ENCODE measurements at places on chromosomes 16 and 17.

DNA sequence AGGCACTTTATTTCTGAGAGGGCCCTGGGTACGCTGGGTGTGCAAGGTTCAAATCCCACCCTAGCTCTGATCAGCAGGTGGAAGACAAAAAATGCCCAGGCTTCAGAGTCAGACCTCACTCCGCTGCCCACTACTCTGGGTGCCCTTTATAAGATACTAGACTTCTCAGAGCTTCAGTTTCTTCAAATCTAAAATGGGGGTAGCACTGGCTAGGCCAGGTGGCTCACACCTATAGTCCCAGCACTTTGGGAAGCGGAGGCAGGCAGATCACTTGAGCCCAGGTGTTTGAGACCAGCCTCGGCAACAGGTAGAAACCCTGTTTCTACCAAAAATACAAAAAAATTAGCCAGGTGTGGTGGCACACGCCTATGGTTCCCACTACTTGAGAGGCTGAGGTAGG, 1.7 kb downstream of the USB1 start:
- no peak for DNase-seq

GRCh38 chr16:48158296-48158695, 2.5 kb upstream of the ABCC12 start:
- no peak for DNase-seq

- no peak for DNase-seq
Measured at GRCh38 chr16:21276090-21276489, 2.0 kb downstream of the CRYM start.

DNA sequence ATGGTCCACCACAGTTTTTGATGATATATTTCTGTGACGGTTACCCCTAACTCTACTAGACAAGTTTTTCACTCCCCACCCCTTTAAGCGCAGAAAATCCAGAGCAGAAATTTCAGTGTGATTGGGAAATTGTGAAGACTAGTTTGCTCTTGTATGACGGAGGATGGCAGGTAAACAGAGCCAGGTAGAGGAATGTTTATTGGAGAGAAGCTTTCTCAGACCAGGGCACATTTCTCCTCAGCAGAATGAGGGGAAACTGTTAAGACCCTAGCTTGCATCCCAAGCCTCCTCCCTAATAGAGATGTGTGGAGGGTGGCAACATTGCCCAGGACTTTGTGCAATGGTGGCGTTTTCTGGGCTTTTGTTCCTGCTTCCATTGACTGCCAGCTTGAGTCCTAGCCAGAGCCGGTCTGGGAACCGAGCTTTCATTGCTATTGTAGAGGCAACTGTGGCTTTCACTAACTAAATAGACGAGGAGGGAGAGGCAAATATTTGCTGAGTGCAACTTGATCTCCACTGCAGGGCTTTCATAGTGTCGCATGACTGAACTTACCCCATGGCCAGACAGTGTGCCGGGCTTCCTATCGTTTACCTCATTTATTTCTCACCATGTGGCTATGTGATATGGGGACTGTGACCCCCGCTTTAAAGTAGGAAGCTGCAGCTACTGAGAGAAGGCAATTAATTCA, 159.6 kb upstream of the MPHOSPH6 start:
- DNase-seq: no peak

DNA sequence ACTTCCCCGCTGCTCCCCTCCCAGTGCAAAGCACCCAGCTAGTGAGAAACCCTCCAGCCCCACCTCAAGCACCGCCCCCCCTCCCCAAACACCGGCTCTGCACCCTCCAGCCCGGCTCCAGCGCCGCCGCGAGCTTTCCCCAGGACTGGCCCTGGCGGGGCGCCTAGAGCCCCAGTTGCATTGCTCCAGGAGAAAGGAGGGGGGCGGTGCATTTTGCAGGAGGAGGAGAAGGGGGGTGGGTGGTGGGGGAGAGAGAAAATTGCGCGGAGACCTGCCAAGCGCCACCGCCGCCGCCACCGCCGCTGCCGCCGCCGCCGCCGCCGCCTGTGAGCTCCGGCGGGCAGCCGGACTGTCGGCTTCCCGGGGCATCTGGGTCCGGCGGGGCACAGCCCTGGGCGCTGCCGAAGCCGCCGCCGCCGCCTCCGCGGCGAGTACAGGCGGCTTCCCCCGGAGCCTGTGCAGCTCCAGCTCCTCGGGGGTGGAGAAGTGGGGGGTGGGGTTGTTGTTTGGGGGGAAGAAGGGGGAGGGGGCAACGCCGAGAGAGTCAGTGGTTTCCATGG, 333 bp upstream of the NOG start:
- DNase-seq: peak; percentile 53

GRCh38 chr17:76038050-76038449, 10.9 kb upstream of the EVPL start:
- no peak for DNase-seq

GRCh38 chr17:76527430-76528111, 9.9 kb downstream of the CYGB start:
- no peak for DNase-seq

DNA sequence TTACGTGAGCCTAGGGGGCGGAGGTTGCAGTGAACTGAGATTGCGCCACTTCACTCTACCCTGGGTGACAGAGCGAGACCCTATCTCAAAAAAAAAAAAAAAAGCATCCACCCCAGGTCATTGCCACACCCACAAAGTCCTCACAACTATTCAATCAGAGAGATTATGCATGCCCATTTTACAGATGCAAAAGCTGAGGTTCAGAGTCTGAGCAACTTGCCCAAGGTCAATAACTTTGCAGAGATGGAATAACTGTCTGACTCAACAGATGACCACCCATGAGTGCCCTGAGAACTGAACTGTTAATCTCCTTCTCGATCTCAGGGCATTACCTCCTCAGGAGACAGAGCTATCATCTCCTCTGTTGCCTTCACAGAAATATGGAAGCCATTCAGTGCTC, 5.5 kb upstream of the TMEM114 start:
- DNase-seq: no peak

GRCh38 chr17:4658478-4659305, 17.2 kb upstream of the ALOX15 start:
- DNase-seq: no peak

DNA sequence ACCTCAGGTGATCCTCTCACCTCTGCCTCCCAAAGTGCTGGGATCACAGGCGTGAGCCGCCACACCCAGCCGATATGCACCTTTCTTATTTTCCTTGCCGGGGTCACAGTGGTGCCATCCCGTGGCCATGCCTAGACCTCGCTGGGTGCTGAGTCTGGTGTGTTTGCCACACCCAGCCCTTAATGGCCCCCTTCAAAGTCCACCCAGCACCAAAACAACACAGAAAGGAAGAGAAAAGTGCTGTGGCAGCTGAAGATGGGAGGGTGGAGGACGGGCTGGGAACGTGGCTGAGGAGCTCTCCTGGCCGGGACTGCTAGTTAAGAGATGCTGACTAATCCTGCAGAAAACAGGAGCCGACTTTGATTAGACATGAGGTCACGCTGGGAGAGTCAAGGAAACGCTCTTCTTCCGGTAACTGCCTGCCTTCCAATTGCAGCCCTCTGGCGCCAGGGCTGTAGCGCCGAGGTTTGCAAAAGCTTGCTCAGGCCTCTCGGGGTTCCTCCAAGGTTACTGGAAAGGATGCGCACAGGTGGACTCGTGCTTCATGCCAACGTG, 10.9 kb downstream of the SLC43A2 start:
- no peak for DNase-seq

- DNase-seq: no peak
Measured at GRCh38 chr17:4186357-4186881, 43.4 kb downstream of the CYB5D2 start.

DNA sequence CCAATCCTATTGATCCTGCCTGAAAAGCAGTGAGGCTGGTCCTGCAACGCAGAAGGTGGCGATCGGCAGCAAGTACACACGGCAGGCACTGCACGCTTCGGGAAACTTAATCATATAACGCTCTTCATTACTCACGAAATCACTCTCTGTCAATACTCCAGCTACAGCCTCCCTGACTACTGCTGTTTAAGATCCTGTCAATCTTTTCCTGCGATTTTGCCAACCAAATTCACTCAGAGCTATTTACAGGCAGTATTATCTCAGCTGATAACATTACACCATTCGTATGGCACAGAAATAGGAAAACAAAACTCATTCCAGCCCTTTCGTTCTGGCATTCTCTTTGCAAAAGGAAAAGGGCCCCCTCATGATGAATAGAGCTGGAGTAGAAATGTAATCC, 262.4 kb upstream of the CDH8 start:
- no peak for DNase-seq

GRCh38 chr16:15961060-15961511, 11.7 kb downstream of the ABCC1 start:
- DNase-seq: no peak

DNA sequence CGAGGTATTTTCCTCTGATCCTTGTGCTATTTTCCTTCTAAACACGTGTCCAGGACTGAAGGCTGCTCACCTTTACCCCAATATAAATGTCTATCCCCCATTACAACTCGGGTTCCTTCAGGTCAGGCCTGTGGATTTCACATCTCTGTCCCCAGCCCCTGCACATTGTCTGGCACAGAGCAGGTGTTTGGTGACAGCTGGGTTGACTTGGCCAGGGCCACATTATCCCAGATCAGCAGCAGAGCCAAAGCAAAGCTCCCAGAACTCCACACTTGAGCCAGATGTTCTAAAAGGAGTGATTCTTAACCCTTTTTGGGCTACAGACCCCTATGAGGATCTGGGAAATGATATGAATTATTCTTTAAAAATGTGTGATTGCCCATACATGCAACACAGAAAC, 18.0 kb upstream of the SPATA32 start:
- no peak for DNase-seq

- no peak for DNase-seq
Measured at GRCh38 chr16:23222929-23223328, 40.4 kb downstream of the SCNN1G start.

DNA sequence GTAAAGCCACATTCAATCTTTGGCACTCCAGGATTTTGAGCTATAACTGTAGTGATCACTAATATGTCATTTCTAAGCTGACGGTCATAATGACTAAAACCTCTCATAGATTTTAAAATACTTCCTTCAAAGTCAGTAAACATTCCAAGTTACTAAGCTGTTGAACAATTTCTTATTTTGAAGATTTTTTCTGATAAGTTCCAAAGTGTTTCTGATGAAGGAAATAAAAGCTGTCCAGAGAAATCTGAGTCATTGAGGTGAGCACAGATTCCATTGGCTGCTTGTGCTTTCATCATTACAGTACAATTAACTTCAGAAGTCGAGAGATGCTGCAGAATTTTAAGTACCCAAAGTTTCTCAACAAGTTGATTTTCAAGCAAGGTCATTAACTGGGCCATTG, 23.9 kb downstream of the NLRC5 start:
- DNase-seq: no peak

GRCh38 chr17:7014995-7015958, 2.9 kb downstream of the RNASEK start:
- no peak for DNase-seq

GRCh38 chr17:2283302-2283701, 20.3 kb downstream of the SMG6 start:
- no peak for DNase-seq

GRCh38 chr17:52710363-52710901, 551.9 kb upstream of the CA10 start:
- DNase-seq: no peak

DNA sequence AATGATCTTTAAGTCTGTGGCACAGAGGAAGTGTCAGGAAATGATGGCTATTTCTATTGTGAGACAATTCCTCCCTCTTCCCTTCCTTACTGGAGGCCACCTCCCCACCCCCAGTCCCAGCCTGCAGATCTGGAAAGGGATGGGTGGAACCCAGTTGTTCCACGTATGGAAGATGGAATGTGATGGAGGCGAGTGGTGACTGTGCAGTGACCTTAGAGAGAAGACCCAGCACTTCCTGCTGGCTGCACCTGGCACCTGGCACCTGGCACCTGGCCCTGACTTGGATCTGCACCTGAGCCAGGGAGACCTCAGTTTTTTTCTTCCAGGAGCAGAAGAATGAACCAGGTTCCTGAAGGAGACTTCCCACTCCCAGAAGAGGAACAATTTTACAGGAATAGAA, 33.0 kb upstream of the TMC5 start:
- DNase-seq: no peak

DNA sequence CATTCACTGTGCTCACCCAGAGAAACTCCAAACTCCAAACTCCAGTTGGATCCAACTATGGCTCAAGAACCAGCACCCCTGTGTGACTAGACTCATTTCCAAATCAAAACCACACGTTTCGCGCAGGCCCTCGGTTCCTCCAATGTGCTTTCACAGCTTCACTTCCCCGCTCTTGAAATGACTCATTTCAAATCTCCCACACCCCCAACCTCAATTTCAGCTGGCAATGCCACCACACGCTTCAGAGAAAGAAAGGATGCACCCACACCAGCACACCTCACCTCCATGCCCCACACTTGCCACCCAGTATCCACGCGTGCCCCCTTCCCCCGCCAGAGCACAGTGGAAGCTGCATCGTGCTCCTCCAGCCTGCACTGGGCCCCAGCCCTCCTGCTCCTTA, 9.0 kb downstream of the TMEM92 start:
- no peak for DNase-seq
